ENCODE measurements at places on chromosomes 7 and 10.

- no peak for DNase-seq
Measured at GRCh38 chr10:34698248-34698831, 116.8 kb downstream of the PARD3 start.

- DNase-seq = no peak
Measured at GRCh38 chr7:131529617-131530016, 26.8 kb downstream of the PODXL start.

- no peak for DNase-seq
Measured at GRCh38 chr7:12970626-12971025, 283.2 kb downstream of the ARL4A start.

GRCh38 chr10:63554657-63555056 lies 33.5 kb downstream of the REEP3 start:
- no peak for DNase-seq

- no peak for DNase-seq
Measured at GRCh38 chr7:40093631-40094350, 40.6 kb downstream of the MPLKIP start.

DNA sequence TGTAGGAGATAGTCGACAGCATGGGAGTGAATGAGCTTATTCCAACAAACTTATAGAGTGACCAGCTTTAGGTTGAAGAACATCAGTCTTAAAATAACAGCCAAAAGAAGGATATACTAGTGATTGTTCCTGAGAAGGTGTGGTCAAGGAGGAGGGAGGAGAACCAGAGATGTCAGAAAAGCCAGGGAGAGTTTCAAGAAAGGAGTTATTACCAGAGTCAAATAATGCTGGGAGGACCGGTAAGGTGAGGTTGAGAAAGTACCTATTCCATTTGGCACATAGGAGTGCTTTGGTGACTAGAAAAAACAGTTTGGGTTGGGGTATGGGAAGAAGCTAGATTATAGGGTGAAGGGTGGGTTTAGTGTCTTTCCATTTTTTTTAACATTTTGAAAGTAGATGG lies 5.8 kb downstream of the PTPN12 start:
- DNase-seq = no peak

All from retinal pigment epithelial cell (primary cell).